Left lung (tissue), 14 donors: ENCODE measurements at places on chromosomes 1 and 21.

DNA sequence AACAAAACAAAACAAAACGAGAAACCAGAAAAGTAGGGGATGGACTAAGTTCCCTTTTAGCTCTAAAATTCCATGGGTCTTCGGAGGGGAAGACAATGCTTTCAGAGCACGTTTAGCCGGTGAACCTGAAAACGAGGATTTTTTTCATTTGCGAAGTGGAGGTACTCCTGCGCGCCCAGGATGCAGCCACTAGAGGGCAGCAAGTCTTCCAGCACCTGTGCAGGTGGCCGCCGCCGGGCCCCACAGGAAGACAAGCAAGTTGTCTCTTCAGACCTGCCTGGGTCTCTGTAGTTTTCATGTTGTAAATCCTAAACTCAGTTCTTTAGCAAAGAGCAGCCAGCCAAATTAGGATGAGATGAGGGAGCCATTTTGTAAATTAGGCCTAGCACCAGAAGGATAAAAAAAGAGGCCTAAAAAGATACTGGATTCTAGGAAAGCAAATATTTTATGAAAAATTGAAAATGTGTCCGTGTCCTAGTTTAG lies 17.7 kb upstream of the SNX27 start:
- peak; percentile 82 for DNase-seq

GRCh38 chr1:50976890-50977574 lies 7.0 kb downstream of the CDKN2C start:
- DNase-seq = no peak

DNA sequence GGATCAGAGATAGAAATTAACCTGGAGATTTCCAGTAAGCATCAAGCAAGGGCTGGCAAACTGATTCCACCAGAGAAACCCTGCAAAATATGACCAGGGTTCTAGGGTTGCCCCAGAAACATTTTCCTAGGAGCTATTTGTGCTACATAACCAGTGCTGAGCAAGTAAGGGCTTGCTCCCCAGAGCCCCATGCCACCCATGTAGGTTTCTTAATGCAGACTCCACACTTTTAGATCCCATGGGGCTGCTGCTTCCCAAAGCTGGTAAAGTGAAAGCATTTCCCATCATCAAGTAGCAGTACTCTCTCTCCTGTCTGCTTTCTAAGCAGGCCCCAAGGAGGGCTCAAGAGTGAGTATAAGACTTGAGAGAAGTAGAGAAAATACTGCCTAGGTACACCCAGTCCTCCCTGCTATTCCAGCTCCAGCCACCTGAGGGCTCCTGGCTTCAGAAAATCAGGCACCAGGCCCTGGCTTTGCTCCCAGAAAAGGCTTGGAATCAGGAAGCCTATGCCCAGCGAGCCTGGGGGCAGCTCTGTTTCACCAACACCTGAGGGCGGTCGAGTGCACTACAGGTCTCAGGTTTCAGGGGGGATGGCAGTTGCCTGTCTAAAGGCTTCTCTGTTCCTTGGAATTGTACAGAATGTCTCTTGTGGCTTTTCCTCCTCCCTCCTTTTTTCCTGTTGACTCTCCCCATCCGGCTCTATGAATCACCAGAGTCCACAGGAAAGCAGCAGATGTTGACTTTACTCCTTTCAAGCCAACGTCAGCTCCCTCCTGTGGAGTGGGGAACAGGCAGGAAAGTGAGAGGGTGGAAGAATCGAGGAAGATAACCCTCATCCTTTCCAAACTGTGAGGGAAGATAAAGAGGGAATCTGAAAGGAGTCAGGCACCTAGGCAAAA lies 6.2 kb upstream of the ANKRD35 start:
- peak; percentile 93 for DNase-seq

DNA sequence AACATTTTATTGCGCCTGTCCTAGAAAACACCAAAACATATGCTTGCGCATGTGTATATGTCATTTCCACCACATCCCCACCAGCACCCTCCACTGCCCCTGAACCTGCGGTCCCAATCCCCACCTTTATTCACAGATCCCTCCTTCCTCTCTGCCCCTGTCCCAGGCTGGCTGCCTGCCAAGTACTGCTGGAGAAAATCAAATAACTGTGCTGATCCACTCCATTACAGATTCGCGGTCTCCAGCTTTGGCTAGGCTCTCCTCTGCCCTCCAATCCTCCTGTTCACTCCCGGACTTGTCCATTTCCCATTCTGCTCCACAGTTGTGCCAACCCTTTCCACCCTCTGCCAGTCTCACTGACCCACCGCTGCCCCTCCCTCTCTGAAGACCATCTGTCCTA lies 59.3 kb upstream of the GJB5 start:
- DNase-seq = no peak

GRCh38 chr21:27362249-27362648 lies 395.4 kb upstream of the ADAMTS5 start:
- DNase-seq = no peak

- DNase-seq = no peak
Measured at GRCh38 chr1:167722152-167722869, 529 bp downstream of the MPZL1 start.

- no peak for DNase-seq
Measured at GRCh38 chr1:21644348-21644747, 24.8 kb downstream of the RAP1GAP start.

DNA sequence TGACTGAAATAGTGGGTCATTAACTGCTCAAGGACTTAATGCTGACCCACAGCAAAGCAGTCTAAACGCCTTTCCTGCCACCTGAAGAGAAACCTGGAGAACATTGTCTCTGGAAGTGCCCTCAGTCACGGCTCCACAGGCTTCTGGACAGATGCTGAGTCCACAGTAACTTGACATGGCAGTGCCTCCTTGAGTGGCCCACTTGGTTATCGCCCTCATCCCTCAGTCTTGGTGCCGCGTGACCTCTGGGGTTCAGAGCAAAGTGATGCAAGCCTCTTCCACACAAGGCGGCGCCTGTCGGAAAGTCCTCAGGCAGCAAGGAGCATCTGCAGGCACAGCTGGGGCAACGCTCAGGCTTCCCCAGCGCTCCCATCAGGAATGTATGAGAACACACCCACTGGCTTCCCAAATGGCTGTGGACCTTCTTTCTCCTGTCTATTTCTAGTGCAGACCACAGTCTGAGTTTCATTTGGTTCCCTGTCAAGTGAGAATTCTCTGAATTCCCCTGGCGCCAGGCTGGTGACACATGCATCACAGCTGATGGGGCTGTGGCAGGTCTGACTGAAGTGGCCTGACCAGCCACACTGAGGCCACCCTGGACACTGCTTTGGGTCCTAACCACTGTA lies 13.0 kb upstream of the ANGPTL7 start:
- no peak for DNase-seq

- DNase-seq = no peak
Measured at GRCh38 chr1:91585502-91585901, 84.9 kb downstream of the CDC7 start.

DNA sequence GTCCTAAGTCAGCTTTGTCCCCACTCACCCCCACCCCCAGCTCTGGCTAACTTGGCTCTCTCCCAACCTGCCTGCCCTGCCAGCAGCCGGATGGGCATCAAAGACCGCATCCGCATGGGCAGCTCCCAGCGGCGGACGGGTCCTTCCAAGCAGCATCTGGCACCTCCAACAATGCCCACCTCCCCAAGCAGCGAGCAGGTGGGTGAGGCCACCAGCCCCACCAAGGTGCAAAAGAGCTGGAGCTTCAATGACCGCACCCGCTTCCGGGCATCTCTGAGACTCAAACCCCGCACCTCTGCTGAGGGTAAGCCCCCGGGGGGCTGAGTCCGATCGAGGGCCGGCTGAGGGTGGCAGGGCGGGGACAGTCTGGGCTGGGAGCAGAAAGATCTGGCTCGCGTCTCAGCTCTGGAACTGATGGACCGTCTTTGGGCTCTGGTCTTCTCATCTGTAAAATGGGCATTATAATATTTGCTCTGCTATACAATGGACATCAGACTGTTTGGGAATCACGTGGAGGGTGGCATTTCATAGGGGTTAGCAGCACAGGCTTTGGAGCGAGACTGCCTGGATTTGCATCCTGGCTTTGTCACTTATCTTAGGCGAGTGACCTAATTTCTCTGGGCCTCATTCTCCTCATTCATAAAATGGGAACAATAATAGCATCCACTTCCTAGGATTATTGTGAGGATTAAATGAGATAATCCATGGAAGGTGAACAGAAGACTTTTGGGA lies 31.0 kb downstream of the CITED4 start:
- DNase-seq = no peak

DNA sequence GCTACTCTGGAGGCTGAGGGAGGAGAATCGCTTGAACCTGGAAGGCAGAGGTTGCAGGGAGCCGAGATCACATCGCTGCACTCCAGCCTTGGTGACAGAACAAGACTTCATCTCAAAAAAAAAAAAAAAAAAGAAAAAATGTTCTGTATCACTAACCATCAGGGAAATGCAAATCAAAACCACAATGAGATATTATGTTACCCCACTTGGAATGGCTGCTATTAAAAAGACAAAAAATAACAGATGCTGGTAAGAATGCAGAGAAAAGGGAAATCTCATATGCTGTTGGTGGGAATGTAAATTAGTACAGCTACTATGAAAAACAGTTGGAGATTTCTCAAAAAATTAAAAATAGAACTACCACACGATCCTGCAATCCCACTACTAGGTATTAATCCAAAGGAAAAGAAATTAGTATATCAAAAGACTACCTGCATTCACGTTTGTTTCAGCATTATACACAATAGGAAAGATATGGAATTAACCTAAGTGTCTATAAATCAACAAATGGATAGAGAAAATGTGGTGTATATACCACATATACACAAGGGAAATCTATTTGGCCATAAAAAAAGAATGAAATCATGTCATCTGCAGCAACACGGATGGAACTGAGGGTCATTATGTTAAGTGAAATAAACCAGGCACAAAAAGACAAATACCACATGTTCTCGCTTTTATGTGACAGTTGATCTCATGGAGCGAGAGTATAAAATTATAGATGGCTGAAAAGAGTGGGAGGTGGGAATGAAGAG lies 62.6 kb downstream of the ABL2 start:
- no peak for DNase-seq

- DNase-seq = no peak
Measured at GRCh38 chr1:89630048-89630447, 2.9 kb upstream of the LRRC8C start.

DNA sequence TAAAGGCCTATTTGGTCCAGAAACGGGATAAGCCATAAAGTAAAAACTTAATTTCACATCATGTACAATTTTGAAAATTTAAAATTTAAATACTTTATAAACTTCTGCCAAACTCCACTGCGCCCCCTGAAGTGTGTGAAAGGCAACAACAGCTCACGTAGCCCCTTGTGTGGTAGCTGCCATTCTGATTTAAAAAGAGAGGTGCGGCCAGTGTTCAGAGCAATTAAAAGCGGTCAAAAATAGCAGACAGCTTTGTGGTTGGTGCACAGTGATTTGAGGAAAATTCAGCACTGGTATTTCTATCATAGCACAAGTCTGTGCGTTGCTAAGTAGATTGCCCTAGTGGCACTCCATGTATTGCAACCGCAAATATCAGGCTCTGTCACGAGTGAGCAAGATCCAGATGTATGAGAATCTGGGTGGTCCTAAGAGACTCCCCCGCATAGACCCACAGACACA lies 122.5 kb downstream of the ATG4C start:
- DNase-seq = no peak

- DNase-seq = no peak
Measured at GRCh38 chr1:151485685-151486255, 25.4 kb upstream of the CGN start.

- no peak for DNase-seq
Measured at GRCh38 chr1:227945891-227946623, 1.7 kb downstream of the WNT9A start.

- no peak for DNase-seq
Measured at GRCh38 chr21:41653954-41654491, 112.8 kb downstream of the RIPK4 start.

DNA sequence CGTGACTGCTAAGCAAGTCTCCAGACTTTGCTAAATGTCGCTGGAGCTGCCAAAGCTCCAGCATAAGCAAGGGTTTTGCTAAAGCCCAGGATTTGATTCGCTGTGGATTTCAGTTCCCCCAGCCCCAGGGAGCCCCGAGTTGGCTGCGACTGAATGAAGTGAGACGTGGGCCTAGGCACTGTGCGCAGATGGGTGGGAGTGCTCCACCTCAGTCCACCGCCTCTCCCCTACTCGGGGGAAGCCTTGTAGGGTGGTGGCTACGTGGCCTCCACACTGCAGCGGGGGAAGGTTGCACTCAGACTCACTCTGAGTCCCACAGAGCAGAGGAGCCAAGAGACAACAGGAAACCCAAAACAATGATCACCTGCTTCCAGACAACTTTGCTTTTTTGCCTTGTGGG lies 397.8 kb upstream of the VAMP3 start:
- no peak for DNase-seq

- no peak for DNase-seq
Measured at GRCh38 chr1:156149374-156150332, 3.7 kb upstream of the SEMA4A start.

DNA sequence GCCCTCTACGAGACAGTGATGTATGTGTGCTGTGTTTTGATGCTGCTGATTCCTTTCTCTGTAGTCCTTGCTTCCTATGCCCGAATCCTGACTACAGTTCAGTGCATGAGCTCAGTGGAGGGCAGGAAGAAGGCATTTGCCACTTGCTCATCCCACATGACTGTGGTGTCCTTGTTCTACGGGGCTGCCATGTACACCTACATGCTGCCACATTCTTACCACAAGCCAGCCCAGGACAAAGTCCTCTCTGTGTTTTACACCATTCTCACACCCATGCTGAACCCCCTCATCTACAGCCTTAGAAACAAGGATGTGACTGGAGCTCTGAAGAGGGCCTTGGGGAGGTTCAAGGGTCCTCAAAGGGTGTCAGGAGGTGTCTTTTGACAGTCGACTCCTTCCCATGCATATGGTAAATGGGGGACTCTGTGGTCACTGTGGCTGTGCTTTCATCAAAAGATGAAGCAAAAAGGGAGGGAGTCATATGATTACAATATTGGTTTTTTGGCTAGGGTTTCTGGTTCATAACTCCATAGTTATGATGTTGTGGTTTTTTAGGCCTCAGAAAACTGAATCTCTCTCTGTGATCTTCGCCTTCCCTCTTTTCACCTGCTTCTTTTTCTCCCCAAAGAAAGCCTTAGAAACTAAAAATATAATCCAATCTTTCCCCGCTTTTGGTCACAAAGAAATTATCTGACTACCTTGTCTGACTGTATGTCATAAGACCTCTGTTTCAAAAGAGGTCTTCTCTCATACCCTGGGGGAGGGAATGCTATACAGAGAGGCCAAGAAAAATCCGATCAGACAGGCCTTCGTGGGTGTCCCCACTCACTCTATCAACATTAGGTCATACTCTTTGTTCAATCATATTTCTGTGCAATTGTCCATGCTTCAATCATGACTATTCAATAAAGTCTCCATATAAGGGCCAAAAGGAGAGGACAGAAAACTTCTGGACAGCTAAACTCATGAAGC lies 4.2 kb downstream of the OR2T1 start:
- DNase-seq = no peak

DNA sequence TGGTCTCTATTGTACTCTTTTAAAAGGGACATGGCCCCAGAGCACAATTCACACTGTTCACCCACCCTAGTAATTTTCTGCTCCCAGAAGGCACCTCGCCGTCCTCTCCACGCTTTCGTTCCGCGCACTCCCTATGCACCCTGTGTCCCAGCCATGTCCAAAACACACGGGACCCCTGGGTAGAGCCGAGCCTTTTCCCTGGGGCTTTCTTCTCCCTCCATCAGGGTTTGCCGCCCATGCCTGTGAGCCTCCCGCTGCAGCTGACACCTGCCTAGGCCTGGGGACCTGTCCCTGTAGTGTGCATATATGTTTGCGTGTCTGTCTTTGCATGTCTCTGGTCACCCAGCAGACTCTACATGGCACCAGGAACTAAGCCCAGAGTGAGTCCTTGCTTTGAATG lies 302.7 kb downstream of the PCP4 start:
- no peak for DNase-seq

GRCh38 chr21:46247699-46248421 lies 19.3 kb upstream of the LSS start:
- no peak for DNase-seq
